ENCODE measurements at places on chromosomes 4 and X.

- no peak for DNase-seq
Observed at GRCh38 chr4:81465406-81466340, 6.0 kb downstream of the RASGEF1B start.

DNA sequence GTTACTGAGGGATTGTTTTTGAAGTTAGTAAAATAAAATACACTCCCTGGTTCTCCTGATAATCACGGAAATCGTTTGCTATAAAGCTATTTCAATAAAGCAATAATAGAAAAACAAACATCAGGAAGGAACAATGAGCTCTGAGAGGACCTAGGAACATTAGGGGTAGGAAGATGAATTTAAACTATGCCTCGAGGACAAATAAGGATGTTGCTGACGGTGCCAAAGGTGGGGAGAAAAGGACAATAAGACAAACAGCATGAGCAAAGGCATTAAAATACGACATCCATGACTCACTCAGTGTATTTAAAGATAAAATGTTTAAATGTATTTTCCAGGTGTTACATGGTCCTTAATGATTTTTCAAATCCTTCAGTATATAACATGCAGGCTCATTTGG is 110.3 kb downstream of the MTNR1A start:
- DNase-seq: no peak

GRCh38 chr4:92100975-92101374 is 202.8 kb upstream of the GRID2 start:
- DNase-seq: no peak

DNA sequence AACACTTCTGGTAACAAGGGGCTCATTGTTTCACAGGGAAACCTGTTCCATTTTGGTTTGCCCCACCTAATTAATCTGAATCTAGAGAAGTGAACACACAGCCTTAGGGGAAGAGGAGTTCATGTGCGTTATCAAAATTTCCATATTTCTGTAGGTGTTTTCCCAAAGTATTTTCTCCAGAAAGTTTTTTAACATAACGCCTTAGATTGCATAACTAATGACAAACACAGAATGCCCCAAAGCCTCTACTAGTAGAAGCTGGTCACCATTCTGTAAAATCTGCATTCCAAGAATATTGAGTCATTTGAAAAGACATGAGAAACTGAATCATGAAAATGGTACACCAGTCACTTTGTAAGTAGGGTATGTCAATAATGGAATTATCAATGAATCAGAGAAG is 41.1 kb downstream of the IL13RA2 start:
- DNase-seq: no peak

DNA sequence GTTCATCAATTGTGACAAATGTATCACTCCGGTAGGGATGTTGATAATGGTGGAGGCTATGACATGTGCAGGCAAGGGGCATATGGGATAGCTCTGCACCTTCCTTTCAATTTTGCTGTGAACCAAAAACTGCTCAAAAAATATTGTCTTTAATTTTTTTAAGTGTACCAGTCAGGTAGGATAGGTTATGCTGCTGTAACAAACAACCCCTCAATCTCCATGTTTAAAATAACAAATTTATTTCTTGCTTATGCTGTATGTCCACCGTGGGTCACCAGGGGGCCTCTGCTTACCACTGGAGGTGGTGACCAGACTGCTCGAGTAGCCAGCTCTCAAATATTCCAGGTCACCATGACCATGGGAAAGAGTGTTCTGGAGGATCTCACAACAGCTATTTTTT is 23.4 kb upstream of the MSX1 start:
- no peak for DNase-seq
